ENCODE measurements at places on chromosomes 5 and 9.

DNA sequence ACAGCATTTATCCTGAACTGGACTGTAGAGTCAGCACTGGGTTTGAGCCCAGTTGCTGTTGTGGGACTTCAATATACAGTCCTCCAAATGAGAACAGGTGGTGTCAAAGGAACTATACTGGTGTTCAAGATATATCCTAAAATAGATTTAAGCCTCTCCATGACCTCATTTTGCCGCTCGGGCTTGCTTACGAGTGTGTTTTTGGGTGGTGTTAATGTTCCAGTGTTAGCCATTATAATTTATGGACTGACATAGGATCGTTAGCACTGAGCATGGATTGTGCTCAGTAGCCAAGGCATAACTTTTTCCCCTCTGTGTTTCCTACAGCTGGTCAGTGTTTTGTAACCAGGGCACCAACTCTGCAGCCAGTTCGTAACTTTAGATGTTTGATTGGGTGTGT is 306.6 kb downstream of the SPATA31D1 start:
- DNase-seq: no peak

DNA sequence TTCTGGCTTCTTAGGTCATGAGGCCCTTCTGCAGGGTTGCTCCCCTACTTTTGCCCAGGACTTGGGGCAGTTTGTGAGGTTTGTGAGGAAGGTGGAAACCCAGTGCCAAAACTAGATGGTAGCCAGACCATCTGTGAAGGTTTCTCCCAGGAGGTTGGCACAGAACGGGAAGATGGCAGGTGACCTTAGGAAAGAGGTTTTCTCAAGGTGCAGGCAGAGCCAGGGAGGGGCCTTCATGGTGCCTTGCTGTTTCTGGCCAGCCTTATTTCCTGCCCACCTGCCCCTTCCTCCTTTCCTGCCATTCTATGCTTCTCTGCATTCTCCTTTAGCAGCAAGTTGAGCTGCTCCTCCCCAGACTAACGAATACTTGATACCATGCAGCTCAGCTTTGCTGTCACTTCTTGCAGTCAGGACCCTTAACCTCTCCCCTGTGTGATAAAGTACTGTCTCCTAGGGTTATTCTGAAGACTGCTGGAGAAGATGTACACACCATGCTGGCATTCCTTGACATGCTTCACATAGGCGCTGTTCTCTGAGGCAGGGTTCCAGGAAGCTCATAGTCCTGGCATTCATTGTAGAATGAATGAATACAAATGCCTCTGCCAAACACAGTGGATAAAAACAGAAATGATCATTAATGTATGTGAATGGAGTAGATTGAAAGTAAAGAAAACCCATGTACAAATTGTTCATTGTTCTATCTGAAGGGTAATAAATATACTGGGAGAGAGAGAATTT is 154.3 kb downstream of the KDM4C start:
- DNase-seq: no peak

DNA sequence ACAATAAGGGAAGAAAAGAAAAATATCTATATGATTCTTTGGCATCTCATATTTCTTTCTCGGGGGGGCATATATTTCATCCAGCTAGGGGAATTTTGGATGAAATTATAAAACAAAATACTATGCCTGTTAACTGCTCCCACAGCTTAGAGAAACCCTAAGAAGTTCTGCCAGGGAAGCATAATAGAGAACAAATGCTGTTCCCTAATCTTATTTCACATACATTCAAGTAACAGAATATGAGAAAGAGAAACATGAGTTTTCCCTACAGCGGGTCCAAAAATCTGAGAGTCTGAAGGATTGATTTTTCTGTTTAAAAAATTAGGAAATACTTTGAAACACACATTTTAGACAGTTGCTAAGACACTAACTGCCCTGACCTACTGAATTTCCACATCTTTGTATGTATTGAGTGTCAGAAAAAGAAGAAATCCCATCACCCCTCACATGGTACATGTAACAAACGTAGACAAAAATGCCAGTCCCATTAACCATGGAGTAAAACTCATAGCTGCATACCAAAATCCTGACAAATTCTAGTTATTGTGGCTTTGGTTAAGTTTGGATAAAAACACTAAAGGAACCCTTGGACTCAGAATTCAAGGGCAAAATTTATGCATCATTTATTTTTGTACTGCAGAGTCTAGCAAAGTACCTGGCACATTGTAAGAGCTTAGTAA is 620.2 kb upstream of the DMAC1 start:
- no peak for DNase-seq

DNA sequence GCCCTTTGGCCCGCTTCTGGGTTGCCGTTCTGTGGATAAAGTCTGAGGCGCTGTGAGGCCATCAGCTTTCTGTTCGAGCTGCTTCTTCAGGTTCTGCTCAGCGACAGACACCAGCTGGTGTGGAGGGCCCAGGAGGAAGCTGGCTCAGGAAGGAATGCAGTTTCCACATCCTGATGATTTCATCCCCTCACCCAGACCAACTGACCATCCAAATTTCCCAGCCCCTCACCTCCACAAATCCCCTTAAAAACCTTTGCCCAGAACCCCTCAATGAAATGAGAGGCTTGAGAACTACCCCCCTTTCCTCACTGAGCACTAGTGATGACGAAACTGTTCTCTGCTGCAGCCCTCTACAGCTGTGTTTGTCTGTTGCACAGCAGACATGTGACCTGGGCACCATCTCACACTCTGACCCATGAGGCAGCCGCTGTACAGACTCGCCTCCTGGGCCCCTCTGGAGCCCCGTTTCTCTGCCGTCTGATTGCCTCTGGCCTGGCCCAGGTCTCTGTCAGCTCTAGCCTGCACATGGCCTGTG is 45.4 kb downstream of the SPATA31C2 start:
- DNase-seq: no peak

- DNase-seq: no peak
Measured at GRCh38 chr5:174176511-174176910, 131.0 kb downstream of the NSG2 start.
